ENCODE measurements at places on chromosomes 1 and 21.

- no peak for DNase-seq
Measured at GRCh38 chr1:230994860-230995259, 16.0 kb downstream of the ARV1 start.

- DNase-seq, result no peak
Measured at GRCh38 chr1:231232870-231233734, 7.9 kb upstream of the GNPAT start.

GRCh38 chr1:214085325-214085724 lies 97.6 kb downstream of the PROX1 start:
- no peak for DNase-seq

GRCh38 chr1:19557609-19558051 lies 72.3 kb upstream of the CAPZB start:
- no peak for DNase-seq

DNA sequence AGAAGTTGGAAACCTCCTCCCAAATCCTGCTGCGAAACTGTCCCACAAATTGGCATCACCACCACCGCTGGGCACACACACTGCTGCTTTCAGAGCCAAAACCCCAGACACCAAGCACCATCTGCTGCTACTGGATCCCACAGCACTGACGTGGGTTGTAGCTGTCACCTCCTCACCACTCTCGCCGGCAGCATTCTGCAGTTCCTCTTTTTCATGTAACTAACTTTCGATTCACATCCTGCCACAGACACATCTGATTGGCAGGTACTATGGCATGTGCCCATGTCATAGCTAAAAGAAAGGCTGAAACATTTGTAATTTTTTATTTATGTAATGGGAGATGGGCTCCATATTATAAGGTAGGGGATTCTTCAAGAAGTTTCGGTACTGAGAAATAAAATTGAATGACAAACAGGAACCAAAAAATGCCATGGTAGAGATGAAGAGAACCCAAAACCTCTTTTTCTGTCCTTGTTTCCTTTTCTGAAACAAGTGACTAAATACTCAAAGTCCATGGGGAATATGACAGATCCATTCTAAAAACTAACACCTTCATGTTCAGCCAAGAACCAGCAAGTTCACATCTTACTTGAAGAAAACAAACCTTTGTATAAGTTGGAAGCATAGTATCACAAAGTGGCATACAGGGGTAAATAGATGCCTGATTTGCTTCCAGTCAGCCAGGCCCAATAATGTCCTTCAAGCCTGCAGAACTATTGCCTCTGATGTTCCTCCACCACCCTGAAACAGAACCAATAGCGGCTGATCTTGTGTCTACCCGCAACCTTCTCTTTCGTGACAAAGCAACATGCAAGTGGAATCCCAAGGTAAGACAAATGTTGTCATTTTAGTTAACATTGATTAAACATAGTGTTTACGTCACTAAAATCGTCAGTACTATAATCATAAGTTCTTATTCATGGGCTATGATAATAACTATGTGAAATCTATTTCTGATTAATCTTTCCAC lies 26.6 kb upstream of the RGS13 start:
- DNase-seq, result no peak

DNA sequence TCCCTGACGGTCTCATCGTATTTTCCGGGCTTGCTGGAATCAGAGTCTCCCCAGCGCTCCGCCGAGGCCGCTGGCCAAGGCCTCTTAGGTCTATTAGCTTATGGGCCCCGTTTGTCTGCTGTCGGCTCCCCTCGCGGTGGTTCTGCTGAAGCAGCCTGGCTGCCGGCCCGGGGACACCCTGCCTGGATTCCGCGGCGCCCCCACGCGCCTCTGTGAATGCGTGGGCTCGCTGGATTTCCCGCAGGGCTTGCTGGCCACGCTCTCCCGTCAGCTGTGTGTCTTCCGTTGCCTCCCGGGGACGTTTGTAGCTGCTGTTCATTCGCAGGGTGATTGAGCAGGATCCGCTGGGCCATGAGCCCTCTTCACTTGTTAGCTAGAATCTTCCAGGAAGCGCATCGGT lies 8.4 kb downstream of the LRRC3 start:
- no peak for DNase-seq

DNA sequence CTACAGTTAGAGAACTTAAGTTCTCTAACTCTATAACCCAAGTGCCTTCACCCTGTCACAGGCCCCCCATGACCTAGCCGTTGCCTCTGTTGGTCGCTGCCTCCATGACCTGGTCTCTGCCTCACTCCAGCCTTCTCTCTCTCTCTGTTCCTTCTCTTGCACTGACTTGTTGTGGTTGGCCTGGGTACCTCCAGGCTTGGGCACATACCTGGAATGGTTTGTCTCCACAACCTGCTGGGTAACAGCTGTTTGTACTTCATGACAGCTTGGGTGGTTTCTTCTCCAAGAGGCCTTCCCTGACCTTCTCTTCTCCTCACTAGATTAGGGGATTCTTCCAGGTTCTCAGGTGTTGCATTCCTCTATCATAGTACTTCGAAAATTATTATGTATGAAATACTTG lies 371.6 kb upstream of the USP24 start:
- no peak for DNase-seq

DNA sequence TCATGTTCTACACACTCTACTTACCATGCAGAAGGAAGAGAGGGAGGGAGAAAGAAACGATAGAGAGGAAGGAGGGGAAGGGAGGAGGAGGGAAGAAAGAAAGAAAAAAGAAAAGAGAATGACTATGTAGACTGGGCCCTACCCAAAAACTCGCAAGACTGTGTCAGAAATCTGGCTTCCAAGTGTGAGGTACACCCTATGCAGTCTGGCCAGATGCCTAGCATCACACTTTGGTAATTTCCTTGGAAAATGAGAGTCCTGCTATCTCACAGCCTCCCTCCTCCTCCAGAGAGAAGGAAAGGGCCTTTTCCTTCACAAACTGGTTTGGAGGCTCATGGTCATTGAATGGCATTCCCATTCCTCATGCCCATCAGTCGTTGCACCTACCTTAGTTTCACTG lies 86.4 kb upstream of the LRRC8D start:
- no peak for DNase-seq

- DNase-seq, result no peak
Measured at GRCh38 chr1:183827801-183828200, 22.9 kb downstream of the RGL1 start.

- peak; percentile 28 for DNase-seq
Measured at GRCh38 chr1:46535063-46535462, 16.4 kb downstream of the KNCN start.

DNA sequence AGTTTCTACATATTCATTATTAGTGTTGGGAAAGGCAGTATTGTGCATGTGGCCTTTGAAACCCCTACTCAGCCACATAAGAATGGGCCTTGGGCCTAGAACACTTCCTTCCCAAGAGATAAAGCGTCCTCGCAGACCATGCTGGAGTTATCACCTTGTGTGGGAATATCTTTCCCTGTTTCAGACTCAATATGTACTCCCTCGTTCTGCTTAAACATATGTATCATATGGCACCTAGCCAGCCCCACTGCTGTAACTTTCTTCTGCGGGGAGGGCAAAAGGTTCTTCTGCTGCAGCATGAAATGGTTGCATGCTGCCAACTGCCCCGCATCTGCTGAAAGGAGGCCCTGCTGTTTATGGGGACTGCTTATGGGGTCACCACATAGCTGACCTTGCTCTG lies 92.0 kb downstream of the CRB1 start:
- DNase-seq, result no peak

DNA sequence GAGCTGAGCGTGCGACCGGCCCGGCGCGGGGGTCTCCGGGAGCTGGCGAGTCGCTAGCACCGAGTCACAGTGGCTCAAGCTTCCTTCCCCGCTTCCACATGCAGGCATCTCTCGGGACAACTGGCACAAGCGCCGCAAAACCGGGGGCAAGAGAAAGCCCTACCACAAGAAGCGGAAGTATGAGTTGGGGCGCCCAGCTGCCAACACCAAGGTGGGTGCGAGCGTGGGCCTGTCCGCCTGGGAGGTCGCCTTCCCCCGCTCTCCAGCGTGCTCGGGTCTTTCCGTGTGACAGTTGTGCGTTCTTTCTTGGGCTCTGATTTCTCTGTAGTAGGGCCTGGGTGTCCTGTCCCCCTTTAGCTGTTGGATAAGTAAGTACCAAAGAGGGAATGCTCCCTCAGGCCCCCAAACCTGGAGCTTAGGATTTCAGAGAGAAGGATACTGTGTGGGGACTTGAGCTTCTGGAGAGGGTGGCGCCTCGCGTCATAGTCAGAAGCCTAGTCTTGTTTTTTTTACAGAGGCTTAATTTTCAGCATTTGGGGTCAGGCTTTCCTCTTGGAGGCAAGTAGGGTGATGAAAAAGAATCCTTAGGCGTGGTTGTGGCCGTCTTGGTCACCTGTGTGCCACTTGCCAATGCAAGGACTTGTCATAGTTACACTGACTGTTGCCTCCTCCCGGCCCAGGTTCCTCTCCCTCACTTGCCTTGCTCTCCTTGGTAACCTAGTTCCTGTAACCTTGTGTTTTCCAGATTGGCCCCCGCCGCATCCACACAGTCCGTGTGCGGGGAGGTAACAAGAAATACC lies 790 bp downstream of the RPS8 start:
- DNase-seq, result no peak

- no peak for DNase-seq
Measured at GRCh38 chr1:108815566-108815965, 41.3 kb downstream of the AKNAD1 start.

- no peak for DNase-seq
Measured at GRCh38 chr21:26599261-26599660, 26.2 kb upstream of the CYYR1 start.

- DNase-seq, result no peak
Measured at GRCh38 chr1:93518516-93518915, 70.6 kb downstream of the FNBP1L start.

DNA sequence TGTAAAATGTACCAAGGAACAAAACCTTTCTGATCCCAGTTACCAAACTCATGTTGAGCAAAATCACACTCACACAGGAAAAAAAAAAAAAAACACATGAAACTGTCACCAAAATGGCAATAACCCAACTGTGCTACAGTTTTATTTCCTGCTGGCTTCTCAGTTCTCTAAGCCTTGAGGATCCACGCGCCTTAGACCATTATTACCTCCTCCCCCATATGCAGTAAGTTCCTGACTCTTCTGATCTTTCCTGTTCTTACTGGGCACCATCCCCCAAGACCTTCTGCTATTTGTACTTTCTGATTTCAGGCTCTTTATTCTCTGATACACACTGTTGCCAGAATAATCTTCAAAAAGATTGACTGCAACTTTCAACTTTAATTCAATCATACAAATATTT lies 79.6 kb downstream of the SLC45A1 start:
- no peak for DNase-seq

DNA sequence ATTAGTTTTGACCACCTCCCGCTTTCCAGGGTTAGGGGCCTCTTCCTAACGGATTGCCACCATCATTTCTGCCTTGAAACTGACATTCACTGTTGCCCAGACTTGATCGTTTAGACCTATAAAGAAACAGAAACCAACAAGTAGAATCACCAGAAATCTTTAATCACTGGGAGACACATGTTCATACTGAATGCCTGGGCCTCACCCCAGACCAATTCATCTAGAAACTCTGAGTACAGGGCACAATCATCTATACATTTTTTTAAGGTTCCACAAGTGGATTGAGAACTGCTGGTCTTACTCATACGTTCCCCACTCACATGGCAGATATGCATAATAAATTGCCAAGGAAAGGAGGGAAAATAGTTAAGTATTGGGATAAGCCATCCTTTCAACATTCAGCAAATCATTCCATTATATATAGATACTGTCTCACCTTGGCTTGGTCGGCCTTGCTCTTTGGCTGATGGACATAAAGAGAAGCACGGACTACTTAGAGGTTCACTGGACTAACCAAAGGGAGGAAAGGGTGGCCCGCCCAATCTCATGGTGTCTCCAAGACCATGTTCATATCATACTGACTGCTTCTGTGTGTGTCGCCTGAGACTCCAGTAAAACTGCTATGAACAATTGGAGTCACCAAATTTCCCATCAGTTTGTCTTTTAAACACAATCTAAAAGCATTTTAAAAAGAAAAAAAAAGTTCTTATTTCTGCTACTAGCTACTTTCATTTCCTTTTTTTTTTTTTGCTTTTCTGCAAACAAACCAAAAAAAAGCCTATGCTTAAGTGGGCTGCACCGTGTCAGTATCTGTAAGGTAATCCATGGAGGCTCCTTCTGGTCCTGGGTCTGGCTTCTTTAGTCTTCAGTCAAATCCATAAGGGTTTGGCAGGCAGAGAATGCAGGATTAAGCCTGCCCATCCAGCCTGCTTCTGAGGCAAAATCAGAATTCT lies 9.4 kb upstream of the TARBP1 start:
- DNase-seq, result no peak

DNA sequence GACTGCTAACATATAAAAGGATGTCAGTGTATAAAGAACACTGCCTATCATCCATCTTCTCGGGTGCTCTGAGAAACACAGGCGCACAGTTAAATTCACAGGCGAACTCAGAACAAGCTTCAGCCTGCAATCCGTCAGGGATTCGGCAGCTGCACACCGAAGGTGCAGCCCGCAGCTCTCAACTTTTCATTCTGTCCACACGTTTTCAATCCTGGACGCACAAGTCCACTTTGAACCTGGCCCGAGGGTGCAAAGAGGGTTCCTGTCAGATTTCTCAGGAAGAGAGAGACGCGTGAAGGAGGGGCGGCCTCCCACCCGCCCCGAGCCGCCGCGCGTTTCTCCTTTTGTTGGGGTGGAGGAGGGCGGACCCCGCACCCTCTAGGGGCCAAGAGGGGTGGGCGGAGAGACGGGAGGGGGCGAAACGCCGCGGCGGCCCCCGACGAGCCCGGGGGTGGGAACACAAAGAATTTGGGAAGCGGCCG lies 724 bp downstream of the DOCK7 start:
- DNase-seq, result peak; percentile 78

- DNase-seq, result no peak
Measured at GRCh38 chr1:193827516-193827915, 641.1 kb upstream of the B3GALT2 start.

GRCh38 chr1:23178414-23178813 lies 9.8 kb upstream of the LUZP1 start:
- DNase-seq, result no peak

DNA sequence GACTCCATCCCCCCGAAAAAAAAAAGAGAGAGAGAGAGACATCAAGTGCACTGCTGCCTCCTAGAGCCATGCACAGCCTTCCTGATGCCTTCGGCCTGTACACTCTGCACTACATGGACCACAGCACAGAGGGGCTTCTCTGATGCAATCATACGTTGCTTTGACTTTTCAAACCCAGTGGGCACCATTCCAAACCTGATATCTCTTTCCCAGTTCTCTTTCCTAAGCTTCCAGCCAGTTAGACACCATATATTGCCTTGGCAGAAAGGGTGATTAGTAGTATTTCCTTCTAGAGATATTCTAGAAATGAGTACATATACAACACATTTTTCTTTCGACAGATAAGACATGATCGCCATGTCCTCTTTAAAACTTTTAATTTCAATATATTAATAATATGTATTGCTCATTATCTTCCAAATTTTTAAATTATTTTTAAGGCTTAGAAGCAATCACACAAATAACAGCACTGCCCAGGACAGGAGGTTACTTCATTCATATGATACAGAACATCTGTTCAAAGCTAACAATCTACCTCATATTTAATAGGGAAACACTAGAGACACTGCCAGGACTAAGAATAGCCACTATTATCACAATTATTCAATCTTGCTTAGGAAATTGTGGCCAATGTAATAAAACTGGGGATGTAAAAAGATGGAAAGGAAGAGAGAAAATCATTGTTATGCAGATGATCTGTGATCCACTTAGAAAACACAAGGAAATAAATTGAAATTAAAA lies 9.9 kb downstream of the CLCA1 start:
- no peak for DNase-seq

- no peak for DNase-seq
Measured at GRCh38 chr1:96772349-96772748, 50.8 kb downstream of the PTBP2 start.

Measured in kidney (tissue), 22 donors.